Sciatic nerve (tissue), 2 donors: ENCODE measurements at places on chromosomes 2 and 18. TPM values are rescaled to one million over a fixed set of nuclear protein-coding genes. Genes with fewer than 3 reads are reported as not detected.

The PTPRN gene
- 0.58 TPM for total RNA-seq

The LIPG gene
- 5.8 TPM for total RNA-seq

The GNLY gene
- total RNA-seq = 8.4 TPM

The POMC gene
- 1.1 TPM for total RNA-seq

The GPR45 gene
- not detected for total RNA-seq

The DTNA gene
- 81.8 TPM for total RNA-seq

The NAT8 gene
- total RNA-seq = not detected

The EFEMP1 gene
- 139 TPM for total RNA-seq

The RAPGEF4 gene
- 9.3 TPM for total RNA-seq

The STPG4 gene
- total RNA-seq = 0.89 TPM

The SCN1A gene
- not detected for total RNA-seq

The NYAP2 gene
- total RNA-seq = 0.22 TPM

The MERTK gene
- 18.9 TPM for total RNA-seq

The TXNL1 gene
- total RNA-seq = 54.2 TPM

The EGR4 gene
- total RNA-seq = not detected

The TCF7L1 gene
- total RNA-seq = 26.9 TPM

The CYP27C1 gene
- total RNA-seq = 0.31 TPM

The IL36A gene
- total RNA-seq = not detected

The PSMG2 gene
- 67.7 TPM for total RNA-seq

The TMEM200C gene
- total RNA-seq = 0.94 TPM

The GNAL gene
- total RNA-seq = 17.1 TPM

The C1QL2 gene
- not detected for total RNA-seq
